ENCODE measurements at places on chromosomes 3 and 15.

DNA sequence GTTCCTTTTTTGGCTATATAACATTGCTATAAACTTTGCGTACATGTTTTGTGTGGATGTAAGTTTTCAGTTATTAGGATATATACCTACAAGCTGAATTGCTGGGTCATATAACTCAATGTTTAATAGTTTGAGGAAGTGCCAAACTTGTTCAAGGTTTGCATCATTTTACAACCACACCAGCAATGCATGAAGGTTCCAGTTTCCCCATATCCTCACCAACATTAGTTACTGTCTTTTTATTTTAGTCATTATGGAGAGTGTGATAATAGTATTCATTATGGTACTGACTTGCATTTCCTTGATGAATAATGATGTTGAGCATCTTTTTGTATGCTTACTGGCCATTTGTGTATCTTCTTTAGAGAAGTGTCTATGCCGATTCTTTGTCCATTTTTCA is 112.3 kb downstream of the NR1I2 start:
- no peak for DNase-seq

GRCh38 chr3:191244242-191244867 is 45.3 kb downstream of the OSTN start:
- DNase-seq: peak; percentile 8

DNA sequence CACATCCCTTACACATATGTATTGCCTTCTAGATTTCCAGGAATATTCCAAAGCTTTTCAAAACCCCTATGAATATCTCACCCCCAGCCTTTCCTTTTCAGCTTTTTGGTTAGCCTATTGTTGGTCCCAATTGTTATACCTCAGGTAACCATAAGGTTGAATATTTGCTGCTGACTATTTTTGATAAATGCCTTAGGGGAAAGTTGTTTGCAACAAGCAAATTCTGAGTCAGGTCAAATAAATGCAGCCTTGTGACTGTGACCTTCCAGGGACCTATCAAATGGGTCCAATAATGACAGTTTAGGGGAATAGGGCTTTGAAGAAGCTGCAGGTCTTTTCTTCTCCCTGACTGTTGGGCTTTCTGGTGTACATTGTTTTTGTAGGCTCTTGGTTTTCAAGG is 699.7 kb downstream of the NTRK3 start:
- DNase-seq: no peak

DNA sequence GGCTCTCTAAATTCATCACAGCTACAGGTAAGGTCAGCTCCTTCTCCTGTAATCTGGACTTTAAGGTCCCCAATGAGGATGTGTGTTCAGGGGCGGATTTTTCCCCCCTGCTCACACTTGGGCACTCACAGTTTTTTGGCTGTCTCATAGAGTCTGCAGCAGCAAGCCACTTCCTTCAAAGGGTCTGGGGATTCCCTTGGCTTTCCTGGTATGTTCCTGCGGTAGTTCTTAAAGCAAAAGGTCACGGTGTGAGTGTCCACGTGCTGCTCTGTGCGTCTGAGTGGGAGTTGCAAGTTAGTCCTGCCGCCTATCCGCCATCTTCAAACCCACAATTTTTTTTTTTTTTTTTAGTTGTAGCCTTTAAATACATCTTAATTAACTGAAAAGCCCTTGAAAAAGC is 15.4 kb upstream of the CFAP20DC start:
- DNase-seq: no peak

DNA sequence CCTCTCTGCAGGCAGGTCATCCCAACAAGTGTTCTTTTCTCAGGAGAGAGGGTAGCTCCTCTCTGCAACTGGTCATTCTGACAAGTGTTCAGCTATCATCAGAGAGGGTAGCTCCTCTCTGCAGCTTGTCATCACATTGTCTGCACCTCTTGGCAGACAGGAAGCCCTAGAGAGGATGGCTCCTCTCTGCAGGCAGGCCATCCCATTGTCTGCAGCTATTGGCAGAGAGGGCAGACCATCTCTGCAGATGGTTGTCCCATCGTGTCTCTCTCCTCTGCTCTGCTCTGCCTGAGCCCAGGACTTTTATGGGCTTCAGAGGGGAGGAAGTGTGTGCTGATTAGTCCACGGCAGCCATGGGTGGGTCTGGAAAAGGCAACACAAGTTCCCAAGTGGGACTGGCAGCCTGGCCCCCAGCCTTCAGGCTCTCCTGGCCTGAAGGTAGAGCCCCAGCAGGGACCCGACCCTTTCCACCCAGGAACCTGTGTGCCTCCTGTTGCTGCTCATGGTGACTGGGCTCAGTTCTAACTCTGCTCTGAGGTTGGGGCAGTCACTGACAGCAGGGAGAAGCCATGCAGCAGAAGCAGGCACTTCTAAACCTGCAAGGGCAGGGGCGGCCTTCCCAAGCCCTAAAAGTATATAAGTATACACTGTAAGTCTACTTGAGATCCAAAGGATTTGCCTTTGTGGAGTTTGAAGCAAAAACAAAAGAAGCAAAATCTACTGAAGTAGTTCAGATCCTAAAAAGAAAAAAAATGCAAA is 637.9 kb downstream of the PLOD2 start:
- DNase-seq: no peak

DNA sequence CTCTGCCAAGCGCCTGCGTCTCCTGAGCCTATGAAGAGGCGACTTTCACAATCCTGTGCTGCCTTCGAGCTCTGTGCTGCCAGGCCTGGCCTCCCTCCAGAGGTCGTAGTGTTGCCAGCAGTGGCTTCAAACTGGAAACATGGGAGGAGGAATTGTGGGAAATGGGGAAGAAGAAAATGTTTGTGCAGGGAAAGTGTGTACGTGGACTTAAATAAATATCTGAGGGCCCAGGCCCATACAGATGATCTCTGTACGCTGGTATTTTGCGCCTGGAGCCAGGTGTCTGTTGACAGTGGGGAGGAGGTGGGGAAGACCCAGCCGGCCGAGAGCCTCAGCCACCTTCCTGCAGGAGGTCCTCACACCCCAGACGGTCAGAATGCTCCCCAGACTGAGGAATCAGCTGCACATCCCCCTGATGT is 44.6 kb downstream of the ZBTB38 start:
- no peak for DNase-seq

DNA sequence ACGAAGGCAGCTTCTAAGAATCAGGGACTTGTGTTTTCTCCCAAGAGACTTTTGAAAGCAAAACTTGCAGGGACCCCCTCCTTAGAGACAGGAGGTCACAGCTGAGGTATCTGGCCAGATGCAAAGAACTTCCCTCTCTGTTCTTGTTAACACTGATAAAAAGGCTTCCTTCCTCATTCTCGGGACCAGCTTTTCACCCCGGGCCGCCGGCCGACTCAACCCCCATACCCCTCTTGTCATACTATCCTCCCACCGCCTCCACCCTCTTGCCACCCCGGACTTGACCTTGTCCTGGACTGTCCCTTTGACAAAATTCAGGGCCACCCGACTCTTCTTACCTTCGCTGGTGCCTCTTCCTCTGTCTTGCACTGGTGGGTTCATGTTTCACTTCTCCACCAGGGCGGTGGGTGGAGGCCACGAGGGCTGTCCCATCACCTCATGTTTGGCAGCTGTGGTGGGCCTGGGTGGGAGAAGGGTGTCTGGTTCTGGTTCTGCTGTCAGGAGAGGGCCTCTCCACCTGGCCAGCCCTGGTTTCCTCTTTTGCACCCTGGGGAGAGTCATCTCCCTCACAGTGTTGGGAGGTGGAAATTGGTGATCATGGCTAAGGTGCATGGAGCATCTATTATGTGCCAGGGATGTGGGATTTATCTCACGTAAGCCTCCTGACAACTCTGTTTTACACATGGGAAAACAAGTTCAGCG is 32.5 kb downstream of the BHLHE40 start:
- DNase-seq: no peak

- no peak for DNase-seq
Measured at GRCh38 chr3:127829537-127829936, 7.2 kb upstream of the MGLL start.

- peak; percentile 42 for DNase-seq
Measured at GRCh38 chr3:165336786-165337185, 140.6 kb upstream of the SLITRK3 start.

DNA sequence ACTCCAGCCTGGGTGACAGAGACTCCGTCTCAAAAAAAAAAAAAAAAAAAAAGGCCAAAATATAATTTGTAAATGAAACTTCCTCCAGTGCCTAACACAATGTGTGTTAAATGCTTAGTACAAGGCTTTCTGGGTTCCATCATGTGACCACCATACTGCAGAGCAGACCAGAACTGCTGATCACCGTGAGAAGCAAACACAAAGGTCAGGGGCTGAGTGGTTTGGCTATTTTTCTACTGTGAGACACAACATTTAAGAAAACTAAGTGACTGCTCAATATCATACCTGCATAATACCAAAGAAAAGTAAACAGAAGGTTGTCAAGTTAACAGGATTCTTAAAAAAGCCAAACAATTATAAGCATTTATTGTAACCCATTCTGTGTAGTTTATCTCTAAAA is 13.2 kb downstream of the ABCC5 start:
- DNase-seq: no peak

GRCh38 chr3:48151058-48151806 is 37.0 kb downstream of the CDC25A start:
- peak; percentile 49 for DNase-seq

- DNase-seq: no peak
Measured at GRCh38 chr15:93467337-93467736, 378.3 kb upstream of the RGMA start.

DNA sequence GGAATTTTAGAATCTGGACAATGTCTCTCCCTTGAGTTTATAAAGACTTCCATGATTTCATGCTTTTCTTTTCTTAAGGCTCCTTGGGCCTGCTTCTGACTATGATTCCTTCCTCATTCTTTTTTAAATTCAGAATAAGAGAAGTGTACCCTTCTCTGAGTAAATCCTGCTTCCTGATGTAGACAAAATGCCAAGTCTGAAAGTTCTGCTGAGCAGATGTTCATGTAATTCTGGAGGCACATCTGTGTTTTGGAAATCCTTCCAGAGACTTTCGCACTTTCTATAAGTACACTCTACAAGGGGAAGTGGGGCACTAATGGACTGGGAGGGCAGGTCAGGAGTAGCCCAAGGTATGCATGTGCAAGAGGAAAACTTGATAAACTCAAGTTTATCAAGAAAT is 24.8 kb downstream of the TPM1 start:
- no peak for DNase-seq

DNA sequence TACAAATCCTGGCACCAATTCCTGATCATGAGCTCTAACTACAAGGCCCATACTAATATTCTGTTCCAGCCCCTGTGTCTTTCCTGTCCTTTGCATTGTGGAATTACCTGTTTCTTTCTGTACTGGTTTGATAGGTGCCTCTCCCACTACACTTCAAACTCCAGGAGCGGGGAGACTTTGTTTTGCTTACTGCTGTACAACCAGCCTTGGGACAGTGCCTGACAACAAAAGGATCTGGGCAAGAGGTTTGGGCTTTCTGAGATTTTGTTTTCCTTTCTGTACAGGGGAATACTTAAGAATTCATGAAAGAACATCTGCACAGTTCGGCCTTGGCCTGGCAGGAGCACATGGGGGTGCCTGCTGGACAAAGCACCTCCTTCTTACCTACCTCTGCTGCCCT is 45.1 kb downstream of the ZDHHC3 start:
- no peak for DNase-seq

DNA sequence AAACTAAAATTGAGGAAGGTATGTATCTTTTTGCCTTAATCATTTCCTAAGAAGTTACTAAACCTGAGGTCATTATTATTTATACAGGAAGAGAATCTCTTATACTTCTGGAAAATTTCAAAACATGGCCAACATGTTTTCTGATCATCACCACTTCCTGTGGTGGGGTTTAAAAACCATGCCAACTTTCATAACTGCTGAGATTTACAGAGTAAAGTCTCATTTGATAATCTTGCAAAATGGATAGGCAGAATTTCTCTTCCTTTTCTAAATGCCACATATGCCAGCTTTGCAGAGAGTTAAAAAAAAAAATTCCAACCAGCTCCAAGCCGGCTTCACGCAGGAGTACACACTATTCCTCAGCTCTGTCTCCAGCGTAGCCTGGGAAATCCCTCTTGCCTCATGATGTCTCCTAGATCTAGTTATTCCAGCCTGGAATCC is 124.3 kb upstream of the SPRED1 start:
- no peak for DNase-seq

GRCh38 chr3:16839271-16840100 is 45.3 kb upstream of the PLCL2 start:
- no peak for DNase-seq

- no peak for DNase-seq
Measured at GRCh38 chr3:172106989-172107388, 67.6 kb downstream of the FNDC3B start.

DNA sequence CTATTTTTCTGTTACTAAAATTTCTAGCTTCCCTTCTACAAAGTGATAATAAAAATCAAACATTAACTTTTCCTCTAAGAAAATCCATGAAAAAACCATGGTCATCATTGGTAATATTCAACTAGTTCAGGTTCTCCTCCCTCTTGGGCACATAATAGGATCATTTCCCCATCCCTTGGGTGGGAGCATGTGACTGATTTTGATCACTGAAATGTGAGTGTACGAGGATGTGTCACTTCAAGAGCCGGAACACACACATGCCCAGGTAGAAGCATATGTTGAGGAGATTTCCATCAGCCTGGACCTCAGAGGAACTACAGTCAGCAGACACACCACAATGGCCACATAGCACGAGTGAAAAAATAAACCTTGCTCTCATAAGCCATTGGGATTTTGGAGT is 36.1 kb downstream of the AP3S2 start:
- no peak for DNase-seq

GRCh38 chr15:68369931-68370767 is 61.8 kb downstream of the ITGA11 start:
- DNase-seq: no peak

DNA sequence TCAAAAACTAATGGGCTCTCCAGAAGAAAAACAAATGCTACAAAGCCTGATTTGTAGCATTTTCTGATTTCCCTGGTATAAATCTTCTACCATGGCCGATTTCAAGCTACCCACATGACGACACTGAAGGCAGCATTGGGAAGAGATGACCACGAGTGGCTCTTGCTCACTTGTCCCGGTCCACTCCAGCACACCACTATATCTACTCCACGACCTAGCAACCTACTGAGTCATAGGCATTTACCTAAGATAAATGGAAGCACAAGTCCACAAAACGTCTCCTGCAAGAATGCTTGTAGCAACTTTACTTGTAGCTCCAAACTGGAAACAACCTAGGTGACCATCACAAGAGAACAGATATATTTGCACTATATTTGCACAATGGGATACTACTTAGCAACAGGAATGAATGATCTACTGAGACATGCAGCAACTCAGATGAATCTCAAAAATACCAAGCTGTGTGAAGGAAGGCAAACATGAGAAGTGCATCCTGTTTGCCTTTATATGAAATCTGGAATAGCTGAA is 60.8 kb upstream of the HES1 start:
- no peak for DNase-seq

- DNase-seq: no peak
Measured at GRCh38 chr3:65788461-65788860, 250.3 kb downstream of the MAGI1 start.

DNA sequence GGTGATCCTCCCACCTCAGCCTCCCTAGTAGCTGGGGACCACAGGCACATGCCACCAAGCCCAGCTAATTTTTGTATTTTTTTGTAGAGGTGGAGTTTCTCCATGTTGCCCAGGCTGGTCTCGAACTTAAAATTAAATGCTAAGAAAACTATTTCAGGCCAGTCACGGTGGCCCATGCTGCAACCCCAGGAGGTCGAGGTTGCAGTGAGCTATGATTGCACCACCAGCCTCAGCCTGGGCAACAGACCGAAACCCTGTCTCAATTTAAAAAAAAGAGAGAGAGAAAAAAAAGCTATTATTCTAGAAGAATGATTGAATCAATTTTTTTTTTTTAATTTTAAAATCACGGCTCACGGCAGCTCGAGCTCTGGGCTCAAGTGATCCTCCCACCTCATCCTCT is 4.7 kb downstream of the SLC51A start:
- DNase-seq: no peak

- DNase-seq: no peak
Measured at GRCh38 chr3:14222900-14223594, 44.4 kb downstream of the LSM3 start.
